RPMI7951 (cell line): ENCODE measurements at places on chromosomes 11 and 22.

DNA sequence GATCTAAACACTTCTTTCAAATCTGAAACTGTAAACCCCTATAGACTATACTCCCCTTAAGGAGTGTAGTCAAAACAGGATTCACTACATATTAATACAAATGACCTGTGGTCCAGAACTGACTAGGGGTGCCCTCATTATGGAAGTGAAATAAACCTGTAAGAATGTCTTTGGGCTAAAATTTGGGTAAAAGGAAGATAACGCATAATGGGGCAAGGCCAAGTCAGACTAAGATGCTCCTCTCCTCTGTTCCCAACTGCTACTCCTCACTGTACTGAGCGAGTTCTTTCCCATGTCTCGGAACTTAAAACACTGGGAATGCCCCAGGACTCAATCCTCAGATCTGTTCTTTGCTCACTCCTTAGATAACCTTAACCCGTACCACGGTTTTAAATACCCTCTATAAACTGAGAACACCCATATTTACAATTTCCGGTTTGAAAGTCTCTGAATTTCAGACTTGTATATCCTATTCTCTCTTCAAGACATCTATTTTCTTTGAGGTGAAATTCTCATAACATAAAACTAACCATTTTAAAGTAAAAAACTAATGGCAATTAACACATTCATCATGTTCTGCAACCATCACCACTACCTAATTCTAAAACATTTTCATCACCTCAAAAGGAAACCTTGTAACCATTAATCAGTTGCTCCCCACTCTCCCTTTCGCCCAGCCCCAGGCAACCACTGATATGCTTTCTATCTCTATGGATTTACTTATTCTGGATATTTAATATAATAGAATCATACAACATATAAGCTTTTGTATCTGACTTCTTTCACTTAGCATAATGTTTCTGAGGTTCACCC is 4.0 kb downstream of the THAP12 start:
- DNase-seq, result no peak

- DNase-seq, result peak; percentile 13
Measured at GRCh38 chr11:117345039-117345438, 17.4 kb downstream of the CEP164 start.

DNA sequence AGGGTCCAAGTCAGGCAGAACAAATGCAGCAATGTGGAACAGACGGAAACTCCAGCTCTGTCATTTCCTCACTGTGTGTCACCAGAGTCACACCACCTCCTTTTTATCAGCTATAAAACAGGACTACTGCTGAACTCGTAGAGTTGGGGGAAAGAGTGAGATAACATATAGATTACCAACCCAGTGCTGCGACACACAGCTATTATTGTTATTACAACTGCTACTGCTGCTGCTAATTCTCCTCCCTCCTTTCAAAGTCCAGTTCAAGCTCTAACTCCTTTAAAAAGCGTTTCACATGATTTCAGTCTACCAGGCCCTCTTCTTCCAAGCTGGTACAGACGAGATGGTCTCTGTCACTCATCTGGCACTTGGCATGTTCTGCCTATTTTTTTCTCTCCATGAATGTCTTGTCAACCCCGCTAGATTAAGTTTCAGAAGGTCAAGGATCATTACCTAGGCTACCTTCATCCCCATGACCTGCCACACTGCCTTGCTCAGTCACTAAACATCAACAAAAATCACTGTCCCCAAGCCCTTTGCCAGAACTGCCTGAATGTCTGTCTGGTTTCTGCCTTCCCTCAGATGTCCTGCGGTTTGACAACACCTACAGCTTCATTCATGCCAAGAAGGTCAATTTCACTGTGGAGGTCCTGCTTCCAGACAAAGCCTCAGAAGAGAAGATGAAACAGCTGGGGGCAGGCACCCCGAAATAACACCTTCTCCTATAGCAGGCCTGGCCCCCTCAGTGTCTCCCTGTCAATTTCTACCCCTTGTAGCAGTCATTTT is 3.7 kb upstream of the MTFP1 start:
- DNase-seq, result no peak

- DNase-seq, result no peak
Measured at GRCh38 chr11:14793546-14793945, 98.5 kb downstream of the CYP2R1 start.

GRCh38 chr11:85977751-85978160 is 91.1 kb downstream of the PICALM start:
- DNase-seq, result no peak

DNA sequence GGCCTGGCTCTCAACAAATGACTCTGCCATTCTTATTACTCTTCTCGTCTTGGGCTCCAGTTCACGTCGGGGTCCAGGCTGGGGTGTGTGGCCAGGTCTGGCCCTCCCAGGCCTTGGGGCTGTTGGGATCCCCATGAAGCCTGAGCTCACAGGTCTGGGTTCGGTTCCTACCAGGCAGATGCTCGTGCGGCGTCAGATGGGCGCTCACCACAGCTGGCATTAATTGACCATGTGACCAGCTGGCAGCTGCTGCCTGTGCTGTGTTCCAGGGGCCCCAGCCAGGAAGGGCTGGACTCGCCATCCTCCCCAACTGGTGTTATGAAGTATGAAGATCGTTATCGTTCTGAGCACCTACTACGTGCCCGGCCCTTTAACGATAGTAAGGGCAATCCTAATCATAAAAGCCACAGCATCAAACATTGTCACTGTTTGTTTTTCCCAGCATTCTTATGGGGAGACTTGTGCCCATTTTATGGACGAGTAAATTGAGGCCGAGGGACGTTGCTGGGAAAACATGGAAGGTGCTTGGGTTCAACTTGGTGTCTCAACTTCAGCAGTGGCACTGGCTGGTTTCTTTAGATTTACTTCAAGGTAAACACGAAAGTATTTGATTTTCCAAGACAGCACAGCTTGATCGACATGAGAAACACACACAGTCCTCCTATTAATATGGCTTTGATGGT is 26.8 kb upstream of the CACNG2 start:
- DNase-seq, result no peak

- DNase-seq, result peak; percentile 61
Measured at GRCh38 chr11:47766509-47767227, 473 bp downstream of the FNBP4 start.

DNA sequence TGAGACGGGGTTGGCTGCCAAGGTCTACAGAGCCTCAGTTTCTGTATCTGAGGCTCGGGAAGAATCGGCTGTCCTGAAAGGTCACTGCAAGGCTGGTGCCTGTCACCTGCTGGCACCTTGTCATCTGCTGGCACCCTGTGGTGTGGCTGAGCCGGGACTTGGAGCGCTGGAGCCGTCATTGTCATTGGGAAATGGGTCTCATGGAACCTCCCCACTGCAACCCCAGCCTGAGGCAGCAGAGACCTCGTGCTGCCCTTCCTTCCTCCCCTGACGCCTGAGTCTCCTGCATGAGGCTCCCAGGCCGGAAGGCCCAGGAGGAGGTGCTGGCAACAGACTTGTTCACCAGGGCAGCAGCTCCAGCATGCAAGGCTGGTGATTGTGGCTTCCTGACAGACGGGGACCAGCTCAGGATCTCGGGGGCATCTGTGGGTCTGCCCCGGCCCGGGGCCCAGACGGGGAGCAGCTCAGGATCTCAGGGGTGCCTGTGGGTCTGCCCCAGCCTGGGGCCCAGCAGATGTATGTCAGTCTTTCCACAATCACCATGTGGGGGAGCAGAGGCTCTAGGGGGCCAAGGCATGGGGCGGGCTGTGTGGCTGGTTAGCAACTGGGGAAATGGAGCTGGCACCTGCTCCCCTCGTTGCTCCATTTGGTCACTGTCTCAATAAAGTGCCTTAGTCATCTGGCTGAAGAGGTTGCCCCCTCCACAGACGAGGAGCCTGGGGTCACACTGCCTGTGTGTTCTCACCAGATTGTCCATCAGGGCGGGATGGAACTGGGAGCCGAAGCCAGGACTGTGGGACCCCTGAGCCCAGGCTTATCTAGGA is 668.7 kb downstream of the BRD1 start:
- DNase-seq, result no peak

DNA sequence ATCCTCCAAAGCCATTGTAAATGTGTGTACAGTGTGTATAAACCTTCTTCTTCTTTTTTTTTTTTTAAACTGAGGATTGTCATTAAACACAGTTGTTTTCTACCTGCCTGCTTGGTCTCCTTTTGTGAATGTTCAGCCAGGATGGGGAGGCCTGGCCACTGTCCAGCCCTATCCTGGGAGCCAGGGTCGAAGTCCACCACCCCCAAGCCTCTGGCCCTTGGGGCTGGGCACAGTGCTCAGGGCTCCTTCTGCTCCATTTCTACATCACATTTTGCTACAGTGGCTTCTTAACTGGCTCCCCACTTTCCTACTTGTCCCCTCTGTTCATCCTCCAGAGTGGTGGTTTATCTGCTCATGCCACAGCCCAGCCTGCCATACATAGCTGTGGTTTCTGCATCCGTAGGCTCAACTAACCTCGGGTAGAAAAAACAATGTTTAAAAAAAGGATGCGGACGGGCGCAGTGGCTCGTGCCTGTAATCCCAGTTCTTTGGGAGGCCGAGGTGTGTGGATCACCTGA is 2.5 kb upstream of the SMARCB1 start:
- peak; percentile 88 for DNase-seq

DNA sequence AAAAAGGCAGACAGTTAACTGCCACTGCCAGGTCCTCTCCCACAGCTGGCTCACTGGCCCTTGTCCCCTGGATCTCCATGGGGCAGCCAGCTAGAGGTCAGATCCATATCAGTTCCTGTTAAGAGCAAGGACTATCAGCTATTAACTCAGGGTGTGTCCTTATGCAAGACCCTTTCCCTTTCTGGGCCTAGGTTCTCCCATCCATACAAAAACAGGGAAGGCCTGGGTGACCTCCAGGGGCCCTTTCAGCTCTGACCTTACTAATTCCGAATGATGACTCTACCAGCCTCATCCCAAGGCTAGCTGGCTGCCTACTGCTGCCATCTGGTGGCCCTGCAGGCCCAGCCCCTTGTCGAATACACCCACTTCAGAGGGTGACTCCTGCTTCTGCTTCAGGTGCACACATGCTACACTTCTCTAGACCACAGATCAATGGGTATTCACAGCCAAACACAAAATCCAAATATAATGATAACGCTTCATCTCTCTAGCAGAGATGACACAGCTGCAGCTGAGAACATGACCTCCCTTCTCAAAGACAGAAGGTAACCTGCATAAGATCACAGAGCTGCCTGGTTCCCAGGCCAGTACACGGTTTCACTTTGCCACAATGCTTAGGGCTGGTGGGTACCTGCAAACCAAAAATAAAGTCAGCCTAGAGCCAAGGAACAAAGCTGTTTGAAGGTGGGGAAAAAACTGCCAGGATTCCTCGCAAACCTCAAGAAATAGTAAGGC is 34.1 kb downstream of the SERGEF start:
- DNase-seq, result peak; percentile 23

DNA sequence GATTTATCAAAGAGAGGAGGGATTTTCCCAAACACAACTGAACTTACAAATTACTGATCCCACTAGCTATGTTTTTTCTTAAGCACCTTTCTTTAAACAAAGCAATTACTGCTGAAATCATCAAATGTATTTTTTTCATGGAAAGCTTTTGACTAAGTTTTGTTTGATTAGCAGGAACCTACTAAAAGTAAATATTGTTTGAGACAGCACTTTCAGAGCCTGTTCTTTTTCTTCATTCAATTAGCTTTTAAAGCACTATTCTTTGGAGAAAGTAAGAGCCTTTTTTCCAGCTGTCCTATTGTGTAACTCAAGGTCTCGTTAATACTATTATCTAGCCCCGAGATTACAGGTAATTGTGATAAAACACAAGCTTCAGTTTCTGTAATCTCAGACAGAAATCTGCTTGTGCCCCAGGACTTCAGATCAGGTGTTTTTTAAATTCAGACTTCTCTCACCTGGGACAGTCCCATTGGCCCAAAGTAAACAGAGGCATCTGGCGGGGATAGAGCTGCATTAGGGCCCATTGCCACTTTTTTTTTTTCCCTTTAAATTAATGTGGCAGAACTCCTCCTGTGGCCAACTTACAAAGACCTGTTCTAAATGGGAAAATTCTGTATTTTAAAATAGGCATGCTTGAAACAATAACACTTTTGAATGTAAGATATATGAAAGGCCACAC is 11.0 kb downstream of the CSTPP1 start:
- no peak for DNase-seq

DNA sequence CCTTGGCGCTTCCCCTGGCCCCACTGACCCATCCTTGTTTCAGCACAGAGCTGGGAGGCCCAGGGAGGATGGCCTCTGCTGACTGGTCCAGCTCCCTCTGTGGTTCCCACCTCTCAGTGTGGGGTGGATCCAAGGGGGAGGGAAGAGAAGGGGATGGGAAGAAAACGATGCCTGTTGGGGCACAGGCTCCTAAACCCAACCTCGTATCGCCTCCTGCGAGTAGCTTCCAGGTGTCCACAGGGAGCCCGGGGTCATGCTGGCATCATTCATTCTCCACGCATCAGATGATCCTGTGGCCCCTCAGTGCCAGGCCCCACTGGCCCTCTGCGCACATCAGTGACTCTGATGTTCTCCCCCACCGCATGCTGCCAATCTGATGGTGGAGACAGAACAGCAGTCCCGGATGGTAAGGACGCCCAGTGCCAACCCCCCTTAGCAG is 5.1 kb downstream of the MYEOV start:
- DNase-seq, result peak; percentile 83

DNA sequence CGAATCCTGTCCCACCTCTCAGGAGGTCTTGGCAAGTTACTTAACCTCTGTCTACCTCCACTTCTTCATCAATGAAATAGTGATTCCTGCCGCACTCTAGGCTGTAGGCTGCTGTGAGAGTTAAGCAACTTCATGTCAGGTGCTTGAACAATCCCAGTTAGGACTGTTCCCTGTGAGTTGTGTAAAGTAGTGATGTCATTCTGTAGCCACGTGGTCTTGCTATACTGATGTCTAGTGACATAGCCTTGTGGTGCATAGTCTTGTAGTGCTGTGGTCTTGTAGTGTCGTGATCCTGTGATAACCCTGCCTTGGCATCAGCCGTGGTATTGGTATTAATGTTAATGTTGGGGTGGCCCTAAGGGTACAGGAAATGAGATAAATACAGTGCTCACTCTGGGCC is 30.3 kb upstream of the PRR5 start:
- DNase-seq, result no peak

DNA sequence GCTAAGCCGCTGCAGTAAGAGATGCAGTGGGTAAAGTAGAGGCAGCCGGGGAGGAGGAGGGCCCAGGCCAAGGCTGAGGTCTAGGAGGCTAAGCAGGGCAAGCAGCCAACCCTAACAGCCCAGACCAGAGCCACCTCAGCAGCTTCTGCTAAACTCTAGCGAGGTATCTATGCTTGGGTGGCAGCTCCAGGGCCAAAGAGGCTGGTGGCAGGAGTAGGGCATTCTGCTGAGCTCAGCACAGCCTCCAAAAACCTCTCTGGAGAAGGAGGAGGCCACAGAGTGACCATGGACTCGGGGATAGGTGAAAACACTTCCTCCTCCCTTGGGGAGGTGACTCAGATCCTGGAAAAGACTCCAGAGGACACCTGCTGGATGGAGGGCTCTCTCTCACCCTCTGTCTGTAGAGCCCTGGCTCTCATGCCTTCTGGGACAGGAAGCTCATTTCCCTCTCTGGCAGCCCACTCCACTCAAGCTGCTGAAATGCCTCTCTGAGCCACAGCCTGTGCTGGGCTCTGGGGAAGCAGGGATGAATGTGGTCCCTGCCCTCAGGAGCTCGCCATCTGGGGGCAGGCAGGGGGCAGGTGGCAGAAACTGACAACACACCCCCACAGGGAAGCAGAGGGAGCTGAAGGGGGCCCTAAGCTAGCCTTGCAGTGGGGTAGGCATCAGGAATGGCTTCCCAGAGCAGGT is 16.5 kb upstream of the TPBGL start:
- no peak for DNase-seq

- DNase-seq, result no peak
Measured at GRCh38 chr11:120151536-120151935, 13.6 kb upstream of the TRIM29 start.
